ENCODE measurements at places on chromosomes 1 and 21.

- no peak for DNase-seq
Measured at GRCh38 chr1:14661222-14661621, 62.7 kb downstream of the KAZN start.

DNA sequence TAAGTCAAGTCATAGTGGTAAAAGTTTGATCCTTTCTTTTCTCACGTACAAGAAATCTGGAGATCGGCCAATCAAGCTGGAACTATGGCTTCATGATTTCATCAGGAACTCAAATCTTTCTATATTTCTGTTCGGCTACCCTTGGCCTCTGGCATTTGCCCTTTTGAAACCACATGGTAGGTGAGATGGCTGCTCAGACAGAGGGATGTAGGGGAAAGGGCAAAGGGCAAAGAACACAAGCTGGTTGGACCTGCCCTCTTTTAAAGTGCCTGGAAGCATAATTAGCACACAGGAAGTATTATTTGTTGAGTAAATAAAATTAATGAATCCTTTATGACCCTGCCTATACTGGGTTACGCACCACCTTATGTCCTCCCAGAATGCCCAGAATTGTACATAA is 11.5 kb upstream of the RGS1 start:
- DNase-seq, result no peak

DNA sequence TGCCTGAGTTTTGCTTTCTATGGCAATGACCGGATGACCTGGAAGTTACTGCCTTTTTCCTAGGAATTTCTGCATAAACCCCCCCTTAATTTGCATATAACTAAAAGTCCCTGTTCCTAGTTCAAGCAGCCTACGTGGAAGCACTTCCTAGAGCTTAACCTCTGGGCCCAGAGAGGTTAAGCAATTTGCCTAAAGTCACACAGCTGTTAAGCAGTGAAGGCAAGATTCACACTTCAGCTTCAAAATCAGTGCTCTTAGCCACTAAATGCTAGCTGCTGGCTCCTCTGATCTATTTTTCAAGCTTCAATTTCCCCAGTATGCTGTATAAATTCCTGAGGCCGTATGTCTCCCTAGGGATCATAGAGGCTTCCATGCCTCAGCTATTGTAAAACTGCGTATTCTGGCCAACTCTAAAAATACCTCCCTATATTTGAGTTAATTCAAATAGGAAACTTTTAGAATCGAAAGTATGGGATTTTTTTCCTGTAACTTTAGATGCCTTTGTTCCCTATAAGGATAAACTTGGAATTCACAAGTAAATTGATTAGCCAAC is 53.1 kb upstream of the CD5L start:
- DNase-seq, result no peak

- no peak for DNase-seq
Measured at GRCh38 chr1:195951313-195951712, 656.9 kb downstream of the KCNT2 start.

GRCh38 chr1:32431736-32432400 is 33.0 kb upstream of the ZBTB8B start:
- peak; percentile 70 for DNase-seq

- DNase-seq, result peak; percentile 74
Measured at GRCh38 chr1:23673086-23673813, 18.4 kb upstream of the RPL11 start.

- no peak for DNase-seq
Measured at GRCh38 chr1:203722909-203723308, 42.1 kb upstream of the LAX1 start.

DNA sequence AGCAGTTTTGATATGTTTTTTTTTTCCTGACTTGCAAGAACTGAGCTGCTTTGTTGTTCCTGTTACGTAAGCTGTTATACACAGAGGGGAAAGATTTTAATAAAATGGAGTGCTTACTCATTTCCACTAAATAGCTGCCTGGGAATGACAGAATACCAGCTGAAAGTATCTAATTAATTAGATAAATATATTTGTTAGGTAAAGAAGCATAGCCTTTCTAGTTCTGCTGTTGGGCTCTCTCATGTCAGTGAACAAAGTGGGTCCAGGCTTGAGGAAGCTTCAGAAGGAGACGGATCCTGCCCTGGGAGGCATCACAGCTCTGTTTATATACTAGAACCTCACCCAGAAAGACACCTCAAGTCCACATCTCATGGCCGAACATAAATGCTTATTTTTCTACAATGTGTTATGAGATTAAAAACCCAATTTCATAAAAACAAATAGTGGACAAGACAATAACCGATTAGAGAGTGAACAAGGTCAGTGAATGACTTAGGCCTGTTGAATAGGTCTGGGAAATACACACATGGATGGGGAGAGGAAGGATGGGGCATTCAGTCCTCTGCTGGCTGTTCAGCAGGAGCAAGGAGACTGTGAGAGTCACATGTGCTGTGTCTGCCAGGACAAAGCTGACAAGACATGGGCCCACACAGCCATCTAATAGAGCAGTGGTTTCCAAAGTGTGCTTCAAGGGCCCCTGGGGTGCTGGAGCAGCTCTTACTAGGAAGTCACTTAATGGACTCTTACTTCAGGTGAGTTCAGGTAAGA is 20.6 kb downstream of the TRAF5 start:
- no peak for DNase-seq
